T47D (cell line): ENCODE measurements at places on chromosomes 1 and 21.

- no peak for DNase-seq
Observed at GRCh38 chr1:9397997-9398526, 105.4 kb downstream of the SPSB1 start.

DNA sequence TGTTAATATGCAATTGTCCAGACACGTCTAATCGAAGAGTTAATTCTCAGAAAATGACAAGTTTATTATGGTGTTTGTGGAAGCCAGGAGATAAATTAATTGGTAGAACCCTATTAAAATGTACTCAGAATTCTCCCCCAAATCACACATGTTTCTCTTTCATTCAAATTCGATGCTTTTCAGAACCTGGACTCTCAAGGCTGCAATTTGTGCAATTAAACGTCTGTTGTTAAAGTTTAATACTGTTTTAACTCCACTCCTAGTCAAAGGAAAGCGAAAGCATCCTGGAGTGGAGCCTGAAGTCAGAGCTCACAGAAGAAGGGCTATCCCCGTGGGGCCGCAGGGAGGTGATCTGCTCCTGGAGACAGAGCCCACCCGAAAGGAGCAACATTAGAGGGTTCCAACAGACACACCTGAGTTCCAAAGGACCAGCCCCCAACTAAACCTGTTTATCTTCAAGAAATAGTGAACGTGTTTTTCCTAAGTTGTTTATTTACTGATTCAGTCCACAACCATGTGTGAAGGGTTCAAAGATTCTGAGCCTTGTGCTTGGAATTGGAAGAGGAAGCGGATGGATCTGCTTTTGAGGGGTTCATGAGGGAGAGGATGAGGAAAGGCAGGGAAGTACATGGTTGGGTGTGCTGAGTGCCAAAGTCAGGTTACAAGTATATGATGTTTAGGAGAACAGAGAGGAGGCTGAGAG is 68.0 kb upstream of the AKT3 start:
- DNase-seq, result no peak

DNA sequence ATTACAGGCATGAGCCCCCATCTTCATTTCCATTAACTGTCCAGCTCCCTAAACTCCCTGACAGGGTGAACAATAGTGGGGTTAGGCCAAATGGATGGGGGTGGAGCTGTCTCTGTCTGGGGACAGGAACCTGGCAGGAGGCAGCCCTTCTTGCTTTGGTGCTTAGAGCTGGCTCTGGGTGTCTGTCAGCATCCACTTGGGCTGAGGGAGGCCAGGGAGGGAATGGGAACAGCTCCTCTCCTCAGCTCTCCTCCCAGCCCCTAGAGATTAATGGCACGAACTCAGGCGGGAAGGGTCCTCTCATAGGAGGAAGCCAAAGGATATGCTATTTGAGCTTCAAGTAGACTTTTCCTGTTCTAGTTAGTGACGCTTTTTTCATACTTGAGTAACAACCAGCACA is 11.1 kb upstream of the ETV3L start:
- DNase-seq, result no peak

DNA sequence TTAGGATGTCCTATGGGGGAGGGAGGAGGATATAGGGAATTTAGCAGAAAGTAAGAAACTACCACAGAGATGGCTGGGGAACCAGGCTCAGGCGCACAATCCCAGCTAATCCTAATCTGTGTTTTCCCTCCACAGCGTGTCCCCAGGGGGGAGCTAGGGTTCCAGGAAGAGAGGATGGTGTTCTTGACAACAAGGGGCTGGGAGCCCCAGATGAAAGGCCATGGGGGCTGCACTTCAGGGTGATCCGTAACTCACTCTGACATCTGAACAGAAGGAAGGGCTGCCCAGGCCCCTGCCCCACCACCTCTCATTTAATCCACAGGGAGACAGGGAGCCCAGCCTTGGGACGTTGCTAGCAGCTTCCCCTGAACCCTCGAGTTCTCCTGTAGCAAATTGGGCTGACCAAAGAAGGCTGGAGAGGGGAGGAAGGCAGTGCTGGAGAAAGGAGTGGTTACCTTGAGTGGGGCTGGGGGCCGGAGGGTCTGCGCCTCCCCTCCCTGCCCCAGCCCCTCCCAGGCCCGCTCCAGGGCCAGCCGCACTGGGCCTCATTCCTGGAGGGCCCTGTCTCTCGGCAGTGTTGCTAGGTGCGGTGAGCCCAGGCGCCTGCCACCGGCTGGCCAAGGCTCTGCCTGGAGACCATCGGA is 131.7 kb downstream of the TMEM53 start:
- no peak for DNase-seq
